ENCODE measurements at places on chromosomes 5 and 9.

- no peak overlapping the region for H3K27ac ChIP-seq
- H3K4me1 ChIP-seq: no peaks in the 10 kb centered on the region
- H3K4me3 ChIP-seq: no peak overlapping the region
- H3K36me3 ChIP-seq: no peaks in the 10 kb centered on the region
Observed at GRCh38 chr9:93813221-93814076, 141.7 kb downstream of the BARX1 start.

- H3K27me3 ChIP-seq: no peaks in the 10 kb centered on the region
- DNase-seq: peak; percentile 65
- peak overlapping the region; percentile 8 for H3K27ac ChIP-seq
- H3K4me3 ChIP-seq: no peak overlapping the region
- peaks cover 10% of the 10 kb centered on the region for H3K4me1 ChIP-seq
Observed at GRCh38 chr9:33813712-33814641, 3.0 kb upstream of the UBE2R2 start.

GRCh38 chr5:164742025-164742424, 1236.6 kb downstream of the MAT2B start:
- no peaks in the 10 kb centered on the region for H3K27me3 ChIP-seq
- no peaks in the 10 kb centered on the region for H3K36me3 ChIP-seq
- DNase-seq: no peak

DNA sequence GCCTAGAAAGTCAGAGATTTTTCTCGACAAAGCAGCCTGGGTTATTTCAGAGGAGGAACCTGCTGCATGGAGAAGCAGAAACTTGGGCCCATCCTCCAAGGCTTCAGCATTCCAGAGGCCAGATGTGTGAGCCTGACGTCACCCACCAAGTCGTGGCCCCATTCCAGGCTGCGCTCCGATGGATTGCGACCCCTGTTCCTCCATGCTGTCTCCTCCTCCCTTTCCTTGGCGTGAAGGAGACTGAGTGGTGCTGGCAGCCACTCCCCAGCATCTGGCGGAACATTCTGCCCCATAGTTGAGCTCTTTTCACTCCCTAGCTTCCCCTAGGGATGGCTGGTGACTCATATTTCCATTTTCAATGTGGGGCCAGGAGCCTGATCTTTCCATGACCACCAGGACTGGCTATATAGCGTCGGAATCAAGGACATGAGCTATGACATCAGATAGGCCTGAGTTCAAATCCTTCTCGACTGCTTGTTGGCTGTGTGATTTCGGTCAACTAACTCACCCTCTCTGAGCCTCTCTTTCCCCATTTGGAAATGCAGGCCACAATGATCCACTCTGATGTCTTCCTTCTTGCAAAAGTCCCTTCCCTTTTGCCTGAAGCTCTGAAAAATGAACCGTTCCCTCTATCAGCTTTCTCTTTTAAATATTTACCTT, 24.5 kb upstream of the DUSP1 start:
- no peak overlapping the region for H3K4me3 ChIP-seq
- H3K27ac ChIP-seq: no peak overlapping the region
- no peak for DNase-seq
- no peaks in the 10 kb centered on the region for H3K36me3 ChIP-seq
- no peaks in the 10 kb centered on the region for H3K4me1 ChIP-seq

GRCh38 chr9:93133681-93134014, 403 bp downstream of the NINJ1 start:
- peak overlapping the region; percentile 68 for H3K4me3 ChIP-seq
- H3K27ac ChIP-seq: peak overlapping the region; percentile 99

Measured in naive thymus-derived CD4-positive, alpha-beta T cell (primary cell).